Common myeloid progenitor, CD34-positive (primary cell): ENCODE measurements at places on chromosomes 5 and 9.

DNA sequence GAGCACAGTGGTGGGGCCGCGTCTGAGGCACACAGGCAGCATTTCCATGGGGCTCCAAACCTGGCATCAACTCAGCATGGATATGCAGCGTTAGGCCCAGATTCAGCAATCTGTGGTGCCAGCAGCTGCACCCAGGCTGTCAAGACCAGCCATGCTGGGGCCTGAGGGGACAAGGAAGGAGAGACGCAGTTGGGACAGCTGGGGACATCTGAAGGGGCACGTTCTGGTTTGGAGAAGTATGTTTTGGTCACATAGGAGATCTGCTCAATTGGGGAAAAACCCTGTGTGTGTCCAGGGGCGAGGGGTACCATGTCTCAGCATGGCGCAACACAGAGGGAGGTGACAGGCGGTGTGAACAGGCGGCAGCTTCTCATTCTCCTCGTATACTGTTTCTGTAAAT lies 66.6 kb upstream of the ECM2 start:
- no peak for DNase-seq

GRCh38 chr5:100444961-100445360 lies 90.2 kb upstream of the FAM174A start:
- DNase-seq = no peak

- peak; percentile 55 for DNase-seq
Measured at GRCh38 chr5:81626524-81626923, 124.4 kb downstream of the SSBP2 start.

- DNase-seq = no peak
Measured at GRCh38 chr5:176948458-176948857, 49.3 kb upstream of the HK3 start.

DNA sequence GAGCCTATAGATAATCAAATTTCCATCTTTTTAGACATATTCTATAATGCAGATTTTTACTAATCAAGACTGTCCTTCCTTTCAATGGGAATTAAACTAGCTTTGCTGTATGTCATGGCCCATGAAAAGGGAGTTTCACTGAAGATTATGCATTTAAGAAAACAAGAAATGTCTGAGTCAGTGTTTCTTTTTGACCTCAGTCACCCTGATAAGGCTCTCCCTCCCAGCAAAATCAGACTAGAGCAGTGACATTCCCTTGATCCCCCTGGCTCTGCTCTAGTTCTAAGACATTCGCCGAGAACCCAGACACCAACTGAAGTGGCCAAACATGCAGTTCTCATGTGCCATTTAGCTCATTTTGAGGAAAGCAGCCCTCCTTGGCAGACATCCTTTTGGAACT lies 442.0 kb downstream of the ACTL7B start:
- no peak for DNase-seq

DNA sequence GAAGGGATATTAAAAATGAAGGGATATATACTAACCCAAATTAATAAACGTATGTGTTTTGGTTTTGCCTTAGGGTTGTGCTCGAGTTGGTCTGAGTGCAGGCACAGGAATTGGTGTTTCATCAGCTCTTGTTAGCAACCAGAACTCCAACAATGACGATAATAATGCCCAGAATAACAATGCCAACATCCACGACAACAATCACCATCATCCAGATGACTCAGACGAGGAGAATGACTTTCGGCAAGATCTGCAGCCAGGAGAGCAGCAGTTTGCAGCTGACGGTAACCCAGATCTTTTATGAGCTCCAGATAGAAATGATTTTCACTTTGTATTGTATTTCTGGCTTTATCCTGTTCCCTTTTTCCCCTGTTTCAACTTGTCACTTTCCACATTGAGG lies 33.2 kb downstream of the FBXO38 start:
- DNase-seq = no peak

GRCh38 chr5:176646707-176647029 lies 616 bp upstream of the TSPAN17 start:
- no peak for DNase-seq

- DNase-seq = no peak
Measured at GRCh38 chr9:92276331-92277032, 17.0 kb downstream of the IARS1 start.

DNA sequence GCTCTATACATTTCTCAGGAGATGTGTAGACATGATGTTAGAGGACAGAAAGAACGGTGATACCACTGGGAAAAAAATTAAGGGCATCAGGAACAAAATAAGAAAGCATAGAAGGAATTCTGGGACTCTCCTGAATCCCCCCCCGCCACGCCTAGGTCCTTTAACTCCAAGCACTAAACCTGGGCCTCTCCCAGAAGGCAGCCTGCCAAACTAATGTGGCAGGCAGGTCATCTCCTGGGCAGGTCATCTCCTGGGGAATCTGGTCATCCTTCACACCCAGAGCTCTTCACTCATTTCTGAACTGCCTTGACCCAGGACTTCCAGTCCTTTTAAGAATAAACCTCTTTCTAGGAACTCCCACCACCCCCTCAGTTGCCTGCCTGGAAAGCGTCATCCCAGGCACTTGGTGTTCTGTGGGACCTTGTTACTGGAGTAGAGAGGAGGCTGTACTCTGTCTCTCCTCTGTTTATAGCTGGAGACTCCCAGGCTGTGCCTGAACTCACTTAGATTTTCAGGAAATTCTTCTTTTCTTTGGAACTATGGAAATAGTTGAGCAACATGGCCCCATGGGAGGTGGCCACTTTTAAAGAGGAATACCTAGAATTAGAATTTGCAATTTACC lies 24.1 kb downstream of the PSAT1 start:
- no peak for DNase-seq

DNA sequence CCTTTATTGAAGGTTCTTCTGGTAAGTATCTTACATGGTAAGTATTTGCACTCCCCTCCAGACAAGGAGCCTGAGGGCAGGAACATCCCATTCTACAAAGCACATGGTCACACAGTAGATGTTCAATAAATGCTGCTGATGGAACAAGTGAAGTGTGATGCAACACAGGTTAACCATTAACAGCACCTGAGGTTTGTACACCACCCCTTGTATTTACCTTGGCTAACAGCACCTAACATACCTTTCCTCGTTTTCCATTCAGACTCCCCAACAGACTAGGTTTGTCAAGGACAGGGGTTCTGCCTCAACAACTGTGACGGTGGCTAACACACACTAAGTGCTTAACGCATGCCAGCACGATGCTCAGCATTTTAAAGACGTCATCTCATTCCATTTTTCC lies 213.6 kb downstream of the MAPKAP1 start:
- no peak for DNase-seq

GRCh38 chr5:1568201-1568979 lies 44.6 kb upstream of the LPCAT1 start:
- peak; percentile 58 for DNase-seq

DNA sequence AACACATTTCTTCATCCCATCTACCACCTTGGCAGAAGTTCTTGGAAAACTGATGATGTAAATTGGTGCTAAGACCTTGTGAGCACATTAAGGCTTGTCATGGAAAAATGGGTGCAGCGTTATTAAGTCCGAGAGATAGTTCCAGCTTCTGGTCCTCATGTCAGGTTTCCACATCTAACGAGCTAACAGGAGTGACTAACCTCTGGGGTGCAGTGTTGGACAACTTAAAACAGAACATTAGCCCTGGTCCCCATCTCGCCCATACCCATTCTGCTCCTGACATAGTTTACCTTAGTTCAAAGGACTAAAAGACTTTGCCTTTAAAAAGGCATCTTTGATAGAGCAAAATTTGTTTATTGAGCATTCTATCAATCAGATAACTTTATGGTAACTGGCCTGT lies 128.0 kb downstream of the SLC1A3 start:
- DNase-seq = peak; percentile 61

GRCh38 chr5:65128226-65128625 lies 353.5 kb downstream of the ADAMTS6 start:
- DNase-seq = no peak

DNA sequence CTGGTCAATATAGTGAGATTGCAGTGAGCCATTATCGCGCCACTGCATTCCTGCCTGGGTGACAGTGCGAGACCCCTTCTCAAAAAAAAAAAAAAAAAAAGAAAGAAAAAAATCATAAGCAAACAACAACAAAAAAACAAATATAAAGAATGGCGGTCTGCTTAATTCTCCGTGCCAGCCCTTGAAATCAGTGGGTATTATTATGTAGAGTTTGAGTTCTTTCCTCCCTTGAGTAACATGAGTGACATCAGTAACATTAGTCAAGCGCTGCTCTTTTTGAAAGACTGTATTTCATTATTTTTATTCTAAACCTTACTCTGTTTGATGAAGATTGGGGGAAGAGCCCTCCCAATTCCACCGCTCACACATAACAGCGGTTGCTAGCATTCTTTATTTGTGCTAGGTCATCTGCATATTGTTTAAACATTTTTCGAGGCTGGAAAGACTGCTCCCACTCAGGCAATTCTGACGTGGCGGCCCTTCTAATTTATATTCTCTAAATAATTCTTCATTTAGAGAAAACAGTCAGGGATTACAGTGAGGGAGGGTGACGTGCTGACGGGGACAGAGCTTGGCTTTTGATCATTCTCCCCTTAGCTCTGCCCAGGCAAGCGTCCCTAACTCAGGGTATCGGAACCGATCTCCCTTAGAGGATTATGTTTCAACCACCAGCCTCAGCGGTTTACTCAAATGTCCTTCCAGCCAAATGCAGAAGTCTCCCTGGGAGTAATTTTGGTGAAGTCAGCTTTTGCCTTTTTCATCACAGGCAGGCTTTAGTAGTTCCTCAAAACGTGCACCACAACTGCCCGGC lies 860 bp upstream of the MARCHF6 start:
- DNase-seq = peak; percentile 89

GRCh38 chr5:53022930-53023511 lies 33.9 kb downstream of the ITGA2 start:
- DNase-seq = no peak

DNA sequence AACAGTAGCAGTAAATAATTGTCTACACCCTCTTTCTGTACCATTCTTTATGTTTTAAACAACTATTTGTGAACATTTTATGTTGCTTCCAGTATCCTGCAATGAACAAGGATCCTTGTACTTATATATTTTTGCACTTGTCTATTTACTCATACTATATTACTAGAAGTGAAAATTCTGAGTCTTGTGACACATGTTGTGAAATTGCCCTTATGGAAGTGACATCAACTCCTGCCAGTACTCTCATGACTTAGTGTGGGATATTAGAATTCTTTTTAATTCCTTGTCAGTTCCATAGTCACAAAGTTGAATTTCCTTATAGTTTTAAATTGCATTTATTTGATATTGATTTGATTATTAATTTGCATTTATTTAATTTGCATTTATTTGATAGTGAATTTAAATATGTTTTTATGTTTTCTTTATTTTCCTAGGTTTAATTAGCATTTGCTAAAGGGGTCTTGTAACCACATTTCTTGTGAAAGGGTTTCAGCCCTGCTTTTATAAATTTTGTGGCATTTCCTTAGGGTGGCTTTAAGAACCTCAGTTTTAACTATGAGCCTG lies 27.7 kb downstream of the PARP8 start:
- peak; percentile 36 for DNase-seq

GRCh38 chr9:136014147-136014923 lies 53.2 kb upstream of the UBAC1 start:
- DNase-seq = no peak

DNA sequence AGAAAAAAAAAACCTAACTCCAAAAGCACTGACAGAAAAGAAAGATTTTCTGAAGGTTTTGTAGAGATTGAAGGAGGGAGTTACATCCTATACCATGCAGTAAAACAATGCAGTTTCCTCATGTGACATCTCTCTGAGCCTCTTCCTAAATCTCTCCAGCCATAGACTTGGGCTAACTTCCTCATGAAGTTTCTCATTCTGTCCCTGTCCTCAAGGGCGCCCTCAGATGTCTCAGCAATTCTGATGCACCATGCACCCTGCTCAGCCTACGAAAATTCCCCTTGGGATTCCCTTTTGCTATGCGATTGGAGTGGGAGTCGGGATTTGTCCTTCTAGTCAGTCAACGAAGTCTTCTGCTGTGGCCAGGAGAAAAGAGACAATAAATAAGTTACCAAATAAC lies 68.9 kb downstream of the FAT2 start:
- peak; percentile 11 for DNase-seq

GRCh38 chr9:93673839-93674334 lies 97.5 kb downstream of the PHF2 start:
- no peak for DNase-seq

GRCh38 chr5:180591311-180591887 lies at the start of gene SCGB3A1:
TSS of gene SCGB3A1 (minus strand) at chr5:180591499. CDS start at chr5:180591462, 37 bp downstream.
- DNase-seq = peak; percentile 28

GRCh38 chr5:179623906-179624741 lies 653 bp upstream of the HNRNPH1 start:
- peak; percentile 74 for DNase-seq

GRCh38 chr9:95836072-95836471 lies 39.4 kb upstream of the ERCC6L2 start:
- DNase-seq = no peak

- DNase-seq = no peak
Measured at GRCh38 chr5:131394128-131394527, 130.3 kb downstream of the CDC42SE2 start.

DNA sequence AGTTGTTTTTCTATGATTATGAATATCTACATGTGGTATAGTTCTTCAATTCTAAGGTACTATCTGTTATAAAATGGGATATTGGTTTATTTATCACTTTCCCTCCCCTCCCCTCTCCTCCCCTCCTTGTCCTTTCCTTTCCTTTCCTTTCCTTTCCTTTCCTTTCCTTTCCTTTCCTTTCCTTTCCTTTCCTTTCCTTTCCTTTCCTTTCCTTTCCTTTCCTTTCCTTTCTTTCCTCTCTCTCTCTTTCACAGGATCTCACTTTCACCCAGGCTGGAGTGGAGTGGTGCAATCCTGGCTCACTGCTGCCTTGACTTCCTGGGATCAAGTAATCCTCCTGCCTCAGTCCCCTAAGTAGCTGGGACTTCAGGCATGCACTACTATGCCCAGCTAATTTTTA lies 466.8 kb downstream of the DMAC1 start:
- DNase-seq = no peak

DNA sequence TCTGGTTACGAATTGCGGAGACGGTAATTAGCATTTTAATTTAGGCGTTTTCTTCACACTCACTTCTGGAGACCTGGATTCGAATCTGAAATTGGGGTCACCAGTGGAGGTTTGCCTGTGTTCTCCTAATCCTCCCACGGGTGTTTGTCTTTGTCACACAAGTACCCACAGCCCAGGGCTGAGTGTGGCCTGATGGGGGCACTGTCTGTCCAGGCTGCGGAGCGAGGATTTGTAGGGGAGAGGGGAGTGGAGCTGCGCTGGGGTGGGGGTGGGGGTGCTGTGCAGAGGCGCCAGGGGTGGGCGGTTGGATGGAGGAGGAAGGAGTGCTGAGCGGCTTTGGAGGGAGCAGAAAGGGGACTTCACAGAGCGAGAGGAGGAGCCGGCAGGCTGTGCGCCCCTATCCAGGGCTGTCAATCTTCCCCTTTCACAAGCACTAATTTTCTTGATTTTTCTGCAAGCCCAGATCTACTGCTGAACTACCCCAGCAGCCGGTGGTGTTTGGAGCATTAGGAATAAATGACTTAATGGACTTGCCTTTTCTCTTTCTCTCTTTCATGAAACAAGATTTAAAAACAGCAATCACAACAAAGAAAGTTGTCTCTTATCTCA lies 53.1 kb downstream of the TSPAN17 start:
- DNase-seq = peak; percentile 40
